CD4-positive, alpha-beta T cell treated with Interleukin-1 beta for 1 hour (primary cell): ENCODE measurements at places on chromosomes 5 and 9.

- DNase-seq, result no peak
These were observed 15.0 kb upstream of the S1PR3 start for GRCh38 chr9:88975966-88976889.

DNA sequence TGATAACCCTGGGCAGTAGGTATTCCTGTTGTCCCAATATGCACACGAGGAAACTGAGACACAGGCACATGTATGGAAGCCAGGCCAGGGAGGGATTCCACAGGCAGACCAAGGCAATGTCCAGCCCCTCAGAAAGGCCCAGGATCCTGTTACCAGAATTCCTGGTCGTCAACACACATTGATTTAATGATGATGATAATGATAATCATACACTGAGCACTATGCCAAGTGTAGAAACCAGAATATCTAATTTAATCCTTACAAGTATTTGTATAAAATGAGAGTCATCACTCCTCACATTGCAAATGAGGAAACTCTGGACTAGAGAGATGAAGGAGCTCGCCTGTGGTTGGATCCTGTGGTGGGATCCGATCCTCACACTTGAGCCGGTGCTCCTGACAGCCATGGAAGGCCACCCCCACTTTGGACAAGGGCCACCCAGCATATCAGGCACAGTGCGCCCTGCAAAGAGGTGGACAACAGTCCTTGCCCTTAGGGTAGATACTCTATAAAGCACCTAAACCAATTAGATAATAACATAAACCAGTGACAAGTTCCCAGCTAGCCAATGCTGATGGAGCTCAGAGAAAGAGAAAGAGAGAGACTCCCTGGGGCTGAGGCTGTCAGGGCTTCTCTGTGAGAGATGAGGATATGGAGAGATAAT is 185.3 kb downstream of the SLIT3 start:
- DNase-seq, result no peak

DNA sequence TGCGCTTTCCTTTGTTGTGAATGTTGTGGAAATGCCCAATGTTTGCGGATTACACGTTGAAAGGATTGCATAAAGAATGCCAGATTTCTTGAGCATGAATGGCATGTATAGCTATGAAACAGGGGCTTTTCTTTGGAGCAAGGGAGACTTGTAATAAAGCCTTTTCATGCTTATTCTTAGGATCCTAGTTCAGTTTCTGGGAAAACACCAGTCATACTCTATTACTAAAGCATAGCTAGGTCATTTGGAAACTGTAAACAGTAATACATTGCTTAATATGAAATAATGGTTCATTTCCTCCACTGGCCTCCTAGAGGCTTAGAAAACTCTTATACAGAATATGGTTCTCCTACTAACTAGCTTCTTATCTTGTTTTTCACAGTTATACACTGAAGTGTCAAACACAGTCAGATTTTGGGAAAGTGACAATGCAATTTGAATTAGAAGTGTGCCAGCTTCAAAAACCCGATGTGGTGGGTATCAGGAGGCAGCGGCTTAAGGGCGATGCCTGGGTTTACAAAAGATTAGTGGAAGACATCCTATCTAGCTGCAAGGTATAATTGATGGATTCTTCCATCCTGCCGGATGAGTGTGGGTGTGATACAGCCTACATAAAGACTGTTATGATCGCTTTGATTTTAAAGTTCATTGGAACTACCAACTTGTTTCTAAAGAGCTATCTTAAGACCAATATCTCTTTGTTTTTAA is 104.2 kb downstream of the MELK start:
- DNase-seq, result no peak

- DNase-seq, result no peak
These were observed at the start of gene PCDHA4 for GRCh38 chr5:140806834-140807775. PCDHA4 (plus strand) TSS chr5:140807068.

DNA sequence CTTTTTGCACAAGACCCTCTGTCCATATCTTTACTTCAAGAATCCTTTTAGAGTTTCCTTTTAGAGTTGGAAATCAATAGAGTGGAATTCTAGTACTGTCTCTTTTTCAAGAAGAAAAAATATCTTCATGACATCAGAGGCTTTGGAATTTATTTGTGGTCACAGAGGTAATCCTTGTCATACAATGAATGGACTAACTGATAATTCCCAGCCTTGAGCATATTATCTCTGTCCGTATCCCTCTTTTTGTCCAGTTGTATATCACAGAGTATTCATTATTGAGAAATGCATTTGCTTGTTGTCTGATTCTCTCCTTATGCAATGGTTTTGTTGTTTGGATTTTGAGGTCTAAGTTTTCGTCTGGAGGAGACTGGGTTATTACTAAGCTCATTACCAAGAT is 82.0 kb upstream of the HAPLN1 start:
- no peak for DNase-seq

DNA sequence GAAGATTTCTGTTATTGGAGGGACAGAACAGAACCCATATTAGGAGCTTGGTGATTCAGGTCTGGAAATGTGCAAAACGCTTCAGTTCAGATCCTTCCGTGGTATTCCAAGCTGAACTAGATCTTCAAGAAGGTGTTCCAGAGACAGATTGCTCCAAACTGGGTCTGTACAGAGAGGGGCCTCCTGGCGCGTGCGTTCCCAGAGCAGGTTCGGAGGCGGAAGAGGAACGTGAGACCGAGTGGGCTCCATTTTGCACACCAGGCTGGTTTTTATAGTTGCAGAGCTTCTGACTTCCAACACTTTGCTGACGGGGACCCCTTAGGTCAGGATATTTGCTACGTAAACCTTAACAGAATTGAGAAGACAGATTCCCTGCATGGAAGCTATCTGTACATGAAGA is 16.7 kb upstream of the RPL26L1 start:
- DNase-seq, result no peak

DNA sequence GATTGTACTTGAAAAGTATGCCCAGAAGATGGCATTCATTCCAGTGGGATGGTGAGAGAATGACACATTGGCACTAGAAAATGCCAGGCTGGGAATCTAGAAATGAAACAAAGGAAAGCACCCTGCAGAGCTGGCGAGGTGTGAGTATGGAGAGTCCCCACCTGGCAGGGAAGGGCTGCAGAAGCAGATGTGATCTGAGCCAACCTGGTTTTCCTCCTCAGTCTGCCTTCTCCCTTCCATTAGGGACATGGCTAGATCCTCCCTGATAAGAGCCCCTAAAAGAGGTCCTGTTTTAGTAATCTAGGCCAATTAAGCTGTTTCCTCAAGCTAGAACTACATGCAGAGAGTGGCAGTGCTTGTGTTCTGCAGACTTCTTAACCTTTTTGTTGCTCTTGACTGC is 24.7 kb upstream of the TNFSF15 start:
- no peak for DNase-seq

- no peak for DNase-seq
These were observed 736.3 kb downstream of the TAF11L14 start for GRCh38 chr5:18370531-18370930.

GRCh38 chr5:93622240-93622885 is 39.3 kb downstream of the NR2F1 start:
- DNase-seq, result peak; percentile 80

DNA sequence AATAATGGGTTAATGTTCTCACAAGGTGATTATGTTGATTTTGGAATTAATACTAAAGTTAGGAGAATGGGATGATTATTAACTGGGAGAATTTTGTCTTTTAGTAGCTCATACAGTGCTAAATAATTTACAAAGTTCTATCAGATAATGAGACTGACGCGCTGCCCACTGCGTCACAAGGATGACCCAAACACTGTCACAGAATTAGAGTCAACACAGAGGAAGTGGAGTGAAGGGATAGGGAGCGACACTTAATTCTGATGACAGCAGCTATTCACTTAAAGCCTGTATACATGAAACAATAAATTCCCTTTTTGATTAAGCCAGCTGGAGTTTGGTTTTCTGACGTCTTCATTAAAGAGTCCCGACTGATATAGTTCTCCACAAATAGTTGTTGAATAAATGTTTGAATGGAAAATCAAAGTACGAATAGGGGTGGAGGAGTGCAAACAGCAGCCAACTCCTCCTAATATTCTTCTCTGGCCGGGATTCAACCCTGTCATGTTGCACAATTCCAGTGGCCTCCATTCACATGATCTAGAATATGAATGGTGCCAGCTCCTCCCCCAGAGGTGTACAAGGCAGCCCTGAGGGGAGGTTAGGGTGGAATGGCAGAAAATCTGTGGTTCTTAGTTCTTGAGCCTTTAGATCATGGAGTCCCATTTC is 140.3 kb downstream of the PCSK1 start:
- no peak for DNase-seq

- no peak for DNase-seq
These were observed 490.9 kb upstream of the RGMB start for GRCh38 chr5:98282521-98282920.

DNA sequence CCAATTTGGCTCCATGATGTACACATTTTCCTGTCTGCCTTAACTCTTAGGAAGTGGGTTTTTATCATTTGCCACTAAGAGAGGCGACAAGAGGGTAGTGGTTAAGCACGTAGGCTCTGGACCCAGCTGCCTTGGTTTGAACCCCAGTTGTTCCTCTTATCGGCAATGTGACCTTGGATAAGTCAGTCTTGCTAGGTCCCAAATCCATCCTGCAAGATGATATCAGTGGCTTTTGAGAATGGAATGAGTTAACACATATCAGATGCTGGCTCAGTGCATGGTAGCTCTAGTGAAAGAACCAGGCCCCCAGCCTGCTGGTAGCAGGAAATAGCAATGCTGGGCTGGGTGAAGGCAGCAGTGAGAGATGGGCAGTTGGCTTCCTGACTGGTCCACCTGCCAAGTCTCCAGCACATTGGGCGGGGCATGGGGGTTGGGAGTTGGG is 72.5 kb downstream of the STK10 start:
- DNase-seq, result peak; percentile 43

DNA sequence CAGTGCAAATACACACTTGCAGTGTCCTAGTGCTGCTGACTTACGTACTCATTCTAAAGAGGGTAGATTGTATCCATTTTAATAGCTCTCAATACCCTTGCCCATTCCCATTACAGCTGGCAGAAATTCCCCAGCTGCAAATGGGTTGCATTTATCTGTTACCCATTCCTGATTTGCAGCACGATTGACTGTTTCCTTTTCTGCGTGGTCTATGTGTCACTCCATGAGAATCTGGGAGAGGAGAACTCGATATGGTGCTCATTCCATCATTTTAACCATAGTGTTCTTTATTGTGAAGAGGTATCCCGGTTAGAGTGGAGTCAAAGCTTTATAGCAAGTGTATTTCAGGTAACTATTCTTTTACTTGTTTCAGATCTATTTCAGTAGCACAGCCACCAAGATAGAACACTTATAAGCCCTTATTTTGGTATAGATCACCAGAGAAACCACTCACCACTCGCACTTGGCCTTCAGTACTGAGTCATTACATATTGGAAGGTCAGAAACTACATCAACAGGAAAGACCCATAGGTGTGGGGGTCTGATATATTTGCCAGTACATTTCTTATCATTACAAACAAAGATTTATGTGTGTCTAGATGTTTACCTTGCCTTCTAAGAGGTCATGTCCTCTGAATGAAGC is 139.5 kb downstream of the MUSK start:
- DNase-seq, result no peak

- no peak for DNase-seq
These were observed 9.6 kb downstream of the LHX6 start for GRCh38 chr9:122218935-122219855.

DNA sequence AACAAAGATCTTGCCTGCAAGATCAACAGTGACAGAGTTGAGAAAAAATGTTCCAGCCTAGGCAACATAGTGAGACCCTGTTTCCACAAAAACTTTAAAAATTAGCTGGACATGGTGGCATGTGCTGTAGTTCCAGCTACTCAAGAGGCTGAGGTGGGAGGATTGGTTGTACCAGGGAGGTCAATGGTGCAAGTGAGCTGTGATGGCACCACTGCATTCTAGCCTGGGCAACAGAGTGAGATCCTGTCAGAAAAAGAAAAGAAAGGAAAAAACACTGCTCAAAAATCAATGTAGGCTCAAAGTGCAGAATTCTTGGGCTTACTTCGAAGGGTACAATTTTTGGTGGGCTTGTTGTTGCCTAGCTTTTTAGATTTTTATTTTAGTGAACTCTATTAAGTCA is 145.4 kb downstream of the PLPPR1 start:
- no peak for DNase-seq

GRCh38 chr5:31329715-31330114 is 136.2 kb downstream of the CDH6 start:
- DNase-seq, result no peak

- no peak for DNase-seq
These were observed 317.0 kb upstream of the RFX3 start for GRCh38 chr9:3842839-3843238.

DNA sequence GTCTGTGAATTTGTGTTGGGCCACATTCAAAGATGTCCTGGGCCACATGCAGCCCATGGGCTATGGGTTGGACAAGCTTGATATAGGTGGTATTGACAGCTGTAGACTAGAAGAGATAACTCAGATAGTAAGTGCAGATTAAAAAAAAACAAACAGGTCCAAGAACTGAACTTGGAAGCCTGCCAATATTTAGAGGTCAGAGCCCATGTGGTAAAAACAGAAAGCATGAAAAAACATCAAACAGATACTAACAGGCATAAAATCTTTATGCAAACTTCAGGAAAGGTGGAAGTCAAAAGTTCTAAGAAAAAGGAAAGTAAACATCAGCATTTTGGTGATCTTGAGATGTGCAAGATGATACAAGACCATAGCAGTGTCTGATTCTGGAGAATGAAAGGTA is 155.1 kb upstream of the NR4A3 start:
- DNase-seq, result no peak

- DNase-seq, result no peak
These were observed 398.3 kb downstream of the IRX2 start for GRCh38 chr5:2353211-2353610.

- peak; percentile 74 for DNase-seq
These were observed 724 bp downstream of the PAM start for GRCh38 chr5:102755686-102756371.

- DNase-seq, result peak; percentile 38
These were observed 218.3 kb upstream of the GLRA1 start for GRCh38 chr5:152142840-152143469.

DNA sequence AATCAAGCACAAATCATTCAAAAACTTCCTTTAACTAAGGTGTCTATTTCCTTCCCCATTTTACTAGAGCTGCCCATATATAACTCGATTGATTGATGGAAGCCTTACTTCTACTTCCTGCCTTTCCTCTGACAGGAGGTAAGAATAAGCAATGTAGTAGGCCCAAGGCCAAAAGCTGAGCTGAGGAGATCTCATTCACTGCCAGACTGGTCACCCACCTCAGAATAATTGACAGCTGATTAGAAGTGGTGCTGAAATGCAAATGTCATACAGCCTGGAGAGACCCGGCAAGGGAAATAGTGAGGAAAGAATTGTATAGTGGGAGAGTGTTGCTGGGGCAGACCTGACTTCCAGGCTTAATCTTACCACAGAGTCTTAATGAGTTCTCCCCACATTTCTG is 239.9 kb downstream of the SAXO1 start:
- no peak for DNase-seq

GRCh38 chr9:134052941-134053340 is 14.9 kb downstream of the BRD3 start:
- no peak for DNase-seq
